ENCODE measurements at places on chromosomes 1 and 21. TPM values are rescaled to one million over a fixed set of nuclear protein-coding genes. Genes with fewer than 3 reads are reported as not detected.

Gene SMIM34
- total RNA-seq: not detected

Gene GPR157
- total RNA-seq: 5.2 TPM

Gene HSPA6
- total RNA-seq: not detected

Gene RNF115
- 17.3 TPM for total RNA-seq

Gene PLA2G2C
- not detected for total RNA-seq

Gene C1orf94
- total RNA-seq: not detected

Gene LMX1A
- total RNA-seq: not detected

Gene TTC39A
- 1.7 TPM for total RNA-seq

Gene LAD1
- not detected for total RNA-seq

Gene LCE1F
- total RNA-seq: not detected

Gene GNL2
- 55.5 TPM for total RNA-seq

Gene TINAGL1
- total RNA-seq: 312 TPM

Gene MOB3C
- total RNA-seq: 6.5 TPM

Gene EBNA1BP2
- 105 TPM for total RNA-seq

Gene NRAS
- 78.7 TPM for total RNA-seq

Gene TMOD4
- 1.4 TPM for total RNA-seq

Gene UBE2U
- total RNA-seq: not detected

Gene DENND2C
- total RNA-seq: 0.22 TPM

Gene RYR2
- total RNA-seq: not detected

Gene CD1B
- not detected for total RNA-seq

Gene GFI1
- total RNA-seq: 0.14 TPM

Gene MTARC1
- 3.5 TPM for total RNA-seq

Gene ANKRD65
- total RNA-seq: 0.38 TPM

Gene OR2L5
- total RNA-seq: not detected

Gene PLA2G2D
- not detected for total RNA-seq

Gene APP
- total RNA-seq: 811 TPM
